ENCODE measurements at places on chromosomes 3 and 15. TPM values are rescaled to one million over a fixed set of nuclear protein-coding genes. Genes with fewer than 3 reads are reported as not detected.

GRCh38 chr15:55434989-55435825 lies 26.9 kb downstream of the PIERCE2 start:
- DNase-seq = peak; percentile 28

- no peak for DNase-seq
Observed at GRCh38 chr3:72766866-72767265, 81.4 kb downstream of the SHQ1 start.

DNA sequence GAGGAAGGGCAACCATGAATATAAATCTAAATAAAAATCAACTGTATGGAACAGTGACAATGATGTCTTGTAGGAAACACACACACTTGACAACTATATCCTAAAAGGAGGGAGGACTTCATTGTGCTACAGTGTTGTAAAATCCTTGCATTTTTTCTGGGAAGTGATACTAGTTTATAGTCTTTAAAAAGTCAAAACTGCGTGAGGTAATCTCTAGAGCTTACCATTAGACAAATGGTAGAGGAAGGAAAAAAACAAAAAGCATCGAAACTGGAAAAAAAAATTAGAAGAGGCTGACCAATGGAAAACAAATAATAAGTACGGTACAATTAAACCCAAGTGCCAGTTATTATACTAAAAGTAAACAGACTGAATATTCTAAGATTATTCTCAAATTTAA lies 38.7 kb downstream of the CHSY1 start:
- no peak for DNase-seq

DNA sequence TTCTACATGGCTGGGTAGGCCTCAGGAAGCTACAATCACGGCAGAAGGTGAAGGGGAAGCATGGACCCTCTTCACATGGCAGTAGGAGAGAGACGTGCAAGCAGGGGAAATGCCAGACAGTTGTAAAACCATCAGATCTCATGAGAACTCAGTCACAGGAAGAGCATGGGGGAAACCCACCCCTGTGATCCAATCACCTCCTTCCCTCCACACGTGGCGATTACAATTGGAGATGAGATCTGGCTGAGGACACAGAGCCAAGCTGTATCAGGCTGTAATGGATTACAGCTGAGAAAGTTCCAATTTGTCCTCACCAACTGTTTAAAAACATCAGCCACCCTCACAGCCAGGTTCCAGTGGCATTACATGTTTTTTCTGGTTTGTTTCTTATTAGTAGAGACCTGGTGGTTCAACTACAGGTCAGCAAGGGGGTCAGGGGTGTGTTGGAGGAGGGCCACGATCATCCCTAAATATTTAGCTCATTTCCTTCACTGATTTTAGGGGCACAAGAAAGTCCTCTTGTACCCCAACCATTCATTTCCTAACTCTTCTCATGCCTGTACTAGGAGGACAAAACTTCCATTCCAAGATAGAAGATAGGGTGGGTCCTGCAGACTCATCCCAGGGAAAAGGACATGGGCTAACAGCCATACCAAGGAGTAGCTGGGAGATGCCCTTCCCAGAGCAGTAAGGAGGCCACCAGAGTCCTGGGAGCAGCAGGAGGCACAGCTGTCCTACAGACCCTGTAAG lies 54.4 kb downstream of the ANXA2 start:
- no peak for DNase-seq

- DNase-seq = no peak
Observed at GRCh38 chr15:69474846-69475455, 22.3 kb downstream of the RPLP1 start.

GRCh38 chr3:150868282-150868681 lies 37.0 kb downstream of the MINDY4B start:
- DNase-seq = no peak

- no peak for DNase-seq
Observed at GRCh38 chr15:78033864-78034263, 43.6 kb downstream of the TBC1D2B start.

DNA sequence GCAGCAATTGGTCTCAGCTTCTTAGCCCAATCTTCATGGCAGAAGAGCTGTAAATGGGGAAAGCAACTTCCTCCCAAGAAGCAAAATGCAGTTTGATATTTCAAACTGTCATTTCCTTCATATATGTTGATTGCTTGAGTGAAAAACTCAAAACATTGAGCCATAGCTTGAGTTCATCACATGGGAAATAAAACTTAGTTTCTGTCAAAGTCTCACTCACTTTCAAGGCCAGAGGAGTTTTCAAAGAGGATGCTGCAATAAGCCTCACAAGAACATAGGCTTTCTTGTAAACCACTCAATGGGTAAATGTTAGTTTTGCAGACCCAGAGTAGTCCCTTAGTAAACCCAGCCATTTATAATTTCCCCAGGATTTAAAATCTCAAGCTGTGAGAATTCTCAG lies 29.1 kb upstream of the SUCLG2 start:
- DNase-seq = no peak

DNA sequence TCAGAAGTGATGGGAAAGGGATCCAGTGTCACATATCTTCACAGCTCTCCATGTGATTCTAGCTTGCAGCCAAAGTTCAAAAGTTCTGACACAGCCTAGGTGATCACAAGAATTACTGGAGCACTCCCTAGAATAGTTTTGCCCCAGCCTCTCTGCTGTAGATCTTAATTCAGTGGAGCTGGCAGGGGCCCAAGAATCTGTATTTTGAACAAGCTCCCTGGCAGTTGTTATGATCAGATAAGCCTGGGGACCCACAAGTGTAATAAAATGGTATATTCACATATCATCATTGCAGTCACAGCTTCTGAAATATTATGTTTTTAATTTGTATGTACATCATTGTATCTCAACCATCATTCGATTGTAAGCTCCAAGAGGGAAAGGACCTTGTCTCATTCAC lies 62.3 kb downstream of the NOX5 start:
- no peak for DNase-seq

DNA sequence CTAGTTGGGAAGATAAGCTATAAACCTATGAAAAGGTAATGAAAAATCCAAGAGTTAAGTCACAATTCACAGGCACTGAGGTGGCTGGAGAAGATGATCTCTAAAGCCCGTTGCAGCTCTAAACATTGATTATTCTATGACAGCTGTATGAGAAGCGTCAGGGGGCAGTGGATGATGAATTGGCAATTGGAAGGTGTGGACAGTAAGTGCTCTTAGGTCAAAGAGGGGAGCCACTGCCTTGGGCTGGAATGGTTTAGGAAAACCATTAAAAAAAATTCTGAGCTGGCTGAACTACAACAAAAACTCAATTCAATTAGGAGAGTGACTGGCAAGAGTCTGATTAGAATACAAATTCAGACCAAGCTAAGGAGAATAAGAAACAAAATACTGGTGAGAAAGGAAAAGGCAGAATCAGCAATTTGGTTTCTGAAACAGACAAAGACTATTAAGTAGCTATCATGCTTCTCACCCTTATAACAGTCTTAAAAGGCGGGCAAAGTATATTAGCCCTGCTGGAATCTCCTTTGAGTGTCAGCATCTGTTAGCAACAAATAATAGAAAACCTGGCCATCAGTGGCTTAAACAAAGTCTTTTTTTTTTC lies 8.8 kb upstream of the NMD3 start:
- no peak for DNase-seq

DNA sequence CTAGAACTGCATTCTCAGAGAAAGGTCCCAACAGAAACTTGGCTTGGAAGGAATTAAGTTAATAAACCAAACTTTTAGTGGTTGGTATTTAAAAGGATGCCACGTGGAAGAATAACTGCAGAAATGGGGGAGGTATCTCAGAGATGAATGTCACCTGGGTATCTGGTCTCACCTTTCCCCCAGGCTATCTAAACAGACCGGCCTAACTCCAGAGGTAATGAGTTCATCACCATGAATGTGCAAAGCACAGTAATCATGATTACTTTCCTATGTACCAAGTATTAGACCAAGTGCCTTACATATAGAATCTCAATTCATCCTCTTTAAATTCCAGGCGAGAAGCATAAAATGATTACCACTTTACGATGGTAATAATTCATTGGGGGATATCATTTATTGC lies 80.8 kb downstream of the FBN1 start:
- no peak for DNase-seq

DNA sequence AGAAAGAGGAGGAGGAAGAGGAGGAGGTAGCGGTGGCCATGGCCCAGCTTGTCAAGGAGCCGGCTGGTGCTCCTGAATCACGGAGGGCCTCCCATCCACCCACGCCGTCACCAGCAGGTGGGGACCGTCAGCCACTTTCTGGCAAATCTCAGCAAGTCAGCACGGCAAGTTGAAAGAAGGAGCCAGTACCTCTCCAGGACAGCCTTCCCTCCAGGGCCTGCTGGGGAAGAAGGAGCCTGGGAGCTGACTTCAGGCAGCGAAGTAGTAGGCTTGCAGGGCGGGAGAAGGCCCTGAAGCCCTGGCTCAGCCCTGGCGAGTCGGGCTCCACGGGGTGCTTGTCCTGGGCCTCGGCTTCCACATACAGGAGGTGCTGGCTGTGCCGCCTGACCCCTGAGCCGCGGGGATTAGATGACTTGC lies 99.2 kb upstream of the TRPM1 start:
- DNase-seq = peak; percentile 83

DNA sequence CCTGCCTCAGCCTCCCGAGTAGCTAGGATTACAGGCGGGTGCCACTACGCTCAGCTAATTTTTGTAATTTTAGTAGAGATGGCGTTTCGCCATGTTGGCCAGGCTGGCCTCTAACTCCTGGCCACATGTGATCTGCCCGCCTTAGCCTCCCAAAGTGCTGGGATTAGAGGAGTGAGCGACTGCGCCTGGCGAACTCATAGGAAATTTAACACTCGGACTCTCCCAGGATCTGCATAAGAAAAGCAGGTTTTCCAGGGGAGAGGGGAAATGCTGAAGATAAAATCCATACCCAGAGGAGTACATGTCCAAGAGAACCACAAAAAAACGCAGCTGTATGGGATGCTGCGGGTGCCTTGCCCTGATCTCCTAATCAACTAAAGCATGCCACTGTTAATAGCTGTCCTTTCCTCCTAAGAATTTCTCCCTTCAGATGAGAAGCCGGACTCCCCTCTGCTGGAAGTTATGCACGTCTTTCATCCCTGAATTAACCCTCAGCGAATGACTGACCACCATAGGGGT lies 25.3 kb upstream of the TGFBR2 start:
- DNase-seq = no peak

DNA sequence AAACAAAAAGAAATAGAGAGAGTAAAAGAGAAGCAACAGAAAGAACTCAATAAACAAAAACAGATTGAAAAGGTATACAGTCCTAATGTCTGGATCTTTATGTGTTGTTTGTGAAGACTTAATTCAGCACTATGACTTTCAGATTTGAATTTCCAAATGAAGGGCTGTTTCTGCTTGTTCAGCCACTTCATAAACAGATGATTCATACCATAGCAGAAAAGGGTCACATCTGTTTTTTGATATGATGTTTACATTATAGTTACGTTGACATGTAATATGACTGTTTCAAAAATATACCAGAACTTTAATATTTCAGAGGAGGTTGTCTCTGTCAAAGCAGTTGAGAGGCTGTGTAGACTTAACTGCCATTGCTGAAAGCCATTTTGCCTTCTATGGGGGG lies 24.1 kb downstream of the ASB14 start:
- DNase-seq = no peak

- peak; percentile 1 for DNase-seq
Observed at GRCh38 chr3:22887664-22888291, 315.3 kb upstream of the UBE2E2 start.

DNA sequence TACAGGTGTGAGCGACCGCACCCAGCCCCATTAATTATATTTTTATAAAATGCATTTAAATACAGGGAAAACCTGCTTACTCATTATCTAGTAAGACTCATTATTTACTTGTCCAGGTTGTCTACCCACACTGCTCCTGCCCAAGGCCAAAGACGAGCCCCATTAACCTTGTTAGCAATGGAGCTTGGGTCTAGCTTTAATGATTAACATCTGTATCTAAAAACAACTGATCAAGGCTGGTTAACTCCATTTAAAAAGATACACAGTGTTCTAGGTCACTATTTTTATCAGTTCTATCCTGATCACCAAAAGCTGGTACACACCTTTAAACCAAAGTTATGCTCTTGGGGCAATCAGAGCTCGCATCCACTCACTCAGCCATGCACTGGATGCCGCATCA lies 10.4 kb upstream of the NCKIPSD start:
- DNase-seq = no peak

GRCh38 chr15:41281236-41281635 lies 50.2 kb downstream of the CHP1 start:
- DNase-seq = no peak

DNA sequence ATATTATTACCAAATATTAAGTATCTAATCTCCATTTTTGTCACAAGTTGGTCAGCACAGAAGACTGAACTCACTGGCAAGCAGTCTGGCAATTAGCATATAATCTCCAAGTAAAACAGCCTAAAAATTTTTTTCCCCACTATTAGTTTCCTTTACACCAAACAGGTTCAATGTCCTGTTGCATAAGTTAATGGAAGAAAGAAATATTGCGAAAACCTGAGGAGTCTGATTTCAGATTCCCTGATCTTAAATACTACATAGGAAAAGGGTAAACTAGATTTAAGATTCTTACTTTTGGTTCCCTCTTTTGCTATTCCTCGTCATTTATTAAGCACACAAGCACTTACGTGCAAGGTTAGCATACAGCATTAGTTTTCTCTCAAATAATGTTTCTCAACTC lies 133.2 kb upstream of the PLXND1 start:
- DNase-seq = no peak

- DNase-seq = peak; percentile 65
Observed at GRCh38 chr15:64686130-64686735, 89.2 kb downstream of the RBPMS2 start.

- peak; percentile 93 for DNase-seq
Observed at GRCh38 chr15:69812861-69813261, 284.9 kb downstream of the TLE3 start.

GRCh38 chr3:101828691-101829436 lies 20.4 kb upstream of the NFKBIZ start:
- DNase-seq = no peak

GRCh38 chr3:177367788-177368187 lies 170.5 kb upstream of the TBL1XR1 start:
- no peak for DNase-seq

GRCh38 chr3:112074006-112074405 lies 12.2 kb upstream of the C3orf52 start:
- DNase-seq = no peak

DNA sequence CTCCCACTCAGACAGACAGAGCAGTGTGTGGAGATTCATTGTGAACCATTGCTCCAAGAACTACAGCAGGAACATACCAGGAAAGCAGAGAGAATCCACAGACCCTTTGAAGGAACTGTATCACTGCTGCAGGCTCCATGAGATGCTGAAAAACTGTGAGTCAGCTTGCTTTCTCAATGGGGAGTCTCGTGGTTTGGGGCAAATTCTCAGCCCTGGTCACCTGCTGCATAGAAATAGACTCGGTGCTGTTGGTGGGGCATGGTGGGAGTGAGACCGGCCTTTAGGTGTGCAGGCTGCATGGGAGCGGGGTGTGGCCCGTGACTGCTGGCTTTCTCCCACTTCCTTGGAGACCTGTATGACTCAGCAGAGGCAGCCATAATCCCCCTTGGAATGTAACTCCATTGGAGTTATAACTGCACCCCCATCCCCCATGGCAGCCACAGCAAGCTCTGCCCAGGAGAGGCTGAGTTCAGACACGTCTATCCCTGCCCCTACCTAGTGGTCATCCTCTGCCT lies 35.6 kb downstream of the ALCAM start:
- DNase-seq = no peak

Gene PLA2G4D
- 0.17 TPM for total RNA-seq

Gene REC114
- not detected for total RNA-seq

Gene FAM81A
- 0.21 TPM for total RNA-seq

Gene ADAMTS7
- 14.3 TPM for total RNA-seq

Gene MYH15
- total RNA-seq = 0.15 TPM

Gene CPNE9
- 0.38 TPM for total RNA-seq

Gene ADAMTSL3
- total RNA-seq = 0.48 TPM

Gene AGTR1
- total RNA-seq = 0.30 TPM

Gene JMJD7
- 10.7 TPM for total RNA-seq

Gene GASK1A
- 4.5 TPM for total RNA-seq

Gene TMEM40
- total RNA-seq = not detected

Gene DAZL
- total RNA-seq = 2.4 TPM

Data from H7 (cell line).